ENCODE measurements at places on chromosomes 16 and 17.
A peak's percentile ranks its signal among the peaks of the same experiment; 100 is the strongest.

DNA sequence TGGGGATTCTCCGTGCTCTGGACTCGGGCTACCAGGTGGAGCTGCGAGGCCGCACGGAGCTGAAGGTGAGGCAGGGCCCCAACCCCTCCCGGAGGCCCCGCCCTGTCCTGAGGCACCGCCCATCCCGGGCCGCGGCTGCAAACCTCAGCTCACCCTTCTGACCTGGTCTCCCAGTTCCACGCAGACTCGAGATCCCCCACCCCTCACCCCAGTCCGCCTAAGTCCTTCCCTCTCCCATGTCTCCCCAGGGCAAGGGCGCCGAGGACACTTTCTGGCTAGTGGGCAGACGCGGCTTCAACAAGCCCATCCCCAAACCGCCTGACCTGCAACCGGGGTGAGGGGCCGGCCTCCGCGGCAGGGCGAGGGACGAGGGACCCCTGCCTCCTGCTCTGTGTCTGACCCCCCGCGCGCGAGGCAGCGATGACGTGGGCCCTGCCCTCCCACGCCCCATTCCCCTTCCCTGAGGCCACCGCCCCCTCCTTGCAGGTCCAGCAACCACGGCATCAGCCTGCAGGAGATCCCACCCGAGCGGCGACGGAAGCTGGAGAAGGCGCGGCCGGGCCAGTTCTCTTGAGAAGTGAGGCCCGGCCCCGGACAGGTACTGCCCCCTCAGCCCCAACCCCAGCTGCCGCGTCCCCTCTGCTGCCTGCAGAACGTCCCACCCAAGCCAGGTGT is 13.7 kb downstream of the GUCY2D start:
- DNase-seq: no peak

- no peak for DNase-seq
These were observed 92.0 kb downstream of the CYLD start for GRCh38 chr16:50833929-50834328.

DNA sequence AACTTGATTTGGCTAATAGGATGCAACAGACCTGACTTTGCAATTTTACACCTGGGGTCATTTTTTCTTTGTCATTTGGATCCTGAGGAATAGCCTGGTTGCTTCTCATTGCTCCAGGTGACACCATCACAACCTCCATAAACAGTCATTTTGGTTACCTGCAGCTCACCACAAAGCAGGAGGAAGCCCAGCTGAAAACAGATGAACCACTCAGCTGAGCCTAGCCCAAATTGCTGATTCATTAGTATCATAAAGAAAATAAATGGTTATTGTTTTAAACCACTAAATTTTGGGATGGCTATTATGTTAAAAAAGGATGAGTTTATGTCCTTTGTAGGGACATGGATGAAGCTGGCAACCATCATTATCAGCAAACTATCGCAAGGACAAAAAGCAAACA is 841.0 kb upstream of the EEF2KMT start:
- no peak for DNase-seq

- DNase-seq: no peak
These were observed at the start of gene BCL6B for GRCh38 chr17:7022781-7023571. Gene BCL6B (plus strand): TSS chr17:7023050. CDS start chr17:7023672, 622 bp downstream.

DNA sequence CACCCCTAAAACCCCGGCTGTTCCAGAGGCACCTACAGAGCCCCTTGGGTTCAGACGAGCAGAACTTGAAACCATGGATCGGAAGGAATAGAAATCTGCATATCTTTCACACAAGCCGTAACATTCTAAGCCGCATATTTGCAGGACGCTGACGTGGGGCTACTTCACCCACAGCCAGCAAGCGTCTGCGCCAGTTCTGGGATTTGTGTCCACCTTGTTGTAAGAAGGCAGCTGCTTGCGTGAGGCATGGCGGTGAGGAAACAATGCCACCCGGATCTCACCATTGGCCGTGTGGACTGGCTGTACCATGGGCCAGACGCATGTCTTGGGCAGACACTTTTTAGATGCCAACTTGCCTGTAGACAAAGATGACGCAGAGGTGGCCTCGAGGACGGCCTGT is 34.5 kb downstream of the TNFRSF13B start:
- no peak for DNase-seq

DNA sequence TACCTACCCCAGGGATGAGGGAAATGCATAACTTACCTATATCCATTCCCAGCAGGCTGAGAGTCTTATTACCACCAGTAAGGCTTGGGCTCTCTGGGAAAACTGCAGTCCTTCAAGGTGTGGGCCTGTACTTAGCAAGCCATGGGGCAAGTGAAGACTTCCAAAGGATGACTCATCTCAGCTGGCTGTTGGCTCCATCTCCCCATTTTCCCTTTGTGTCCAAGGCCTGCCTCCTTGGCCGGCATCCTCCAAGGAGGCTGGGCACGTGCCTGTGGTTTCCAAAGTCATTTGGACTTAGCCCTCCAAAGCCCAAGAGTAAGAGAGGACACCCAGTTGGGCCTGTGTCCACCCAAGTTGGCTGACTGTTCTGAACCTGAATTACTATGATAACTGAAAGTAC is 89.8 kb downstream of the TMEM100 start:
- no peak for DNase-seq

DNA sequence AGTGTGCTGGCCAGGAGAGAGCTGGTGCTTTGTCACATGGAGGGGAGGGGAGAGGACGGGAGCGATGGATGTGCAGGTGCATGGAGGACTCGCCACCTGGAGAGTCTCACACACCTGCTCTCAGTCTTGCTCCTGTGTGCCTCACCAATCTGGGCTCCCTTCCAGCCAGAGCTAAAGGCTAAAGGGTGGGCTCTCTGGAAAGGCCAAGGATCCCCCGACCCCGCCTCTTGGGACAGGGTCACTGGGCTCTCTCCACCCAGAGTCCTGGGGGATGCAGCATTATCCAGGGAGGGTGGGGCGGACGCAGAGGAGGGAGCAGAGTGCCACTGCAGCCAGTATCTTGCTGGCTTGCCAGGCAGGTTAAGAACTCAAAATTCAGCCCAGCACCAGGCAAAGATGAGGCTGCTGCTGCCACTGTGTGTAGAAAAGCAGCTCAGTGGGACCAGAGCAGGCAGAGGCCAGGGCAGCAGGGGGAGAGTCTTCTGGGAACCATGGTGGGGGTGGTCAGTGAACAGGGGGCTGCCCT is 5.4 kb upstream of the STAT5B start:
- DNase-seq: no peak

GRCh38 chr16:55954906-55955305 is 79.7 kb upstream of the CES5A start:
- DNase-seq: no peak

DNA sequence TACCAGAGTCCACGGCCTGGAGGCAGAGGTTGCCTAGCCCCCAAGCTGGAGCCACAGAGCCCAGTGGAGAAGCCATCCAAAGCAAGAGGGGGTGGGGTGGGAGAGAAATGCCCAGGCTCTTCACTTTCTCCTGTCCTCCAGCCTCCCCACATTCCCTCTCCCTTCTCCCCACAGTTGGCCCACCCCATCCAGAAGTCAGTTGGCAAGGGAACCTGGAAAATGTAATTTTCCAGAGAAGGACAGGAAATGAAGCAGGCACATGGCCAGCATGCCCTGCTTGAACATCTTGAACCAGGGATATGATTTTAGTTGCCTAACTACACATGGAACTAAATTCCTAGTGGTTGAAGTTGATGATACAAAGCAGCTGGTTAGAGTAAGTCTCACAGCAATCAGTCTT is 73.3 kb upstream of the IRX6 start:
- no peak for DNase-seq

GRCh38 chr16:29824589-29825144 is 4.4 kb downstream of the MVP start:
- DNase-seq: no peak

DNA sequence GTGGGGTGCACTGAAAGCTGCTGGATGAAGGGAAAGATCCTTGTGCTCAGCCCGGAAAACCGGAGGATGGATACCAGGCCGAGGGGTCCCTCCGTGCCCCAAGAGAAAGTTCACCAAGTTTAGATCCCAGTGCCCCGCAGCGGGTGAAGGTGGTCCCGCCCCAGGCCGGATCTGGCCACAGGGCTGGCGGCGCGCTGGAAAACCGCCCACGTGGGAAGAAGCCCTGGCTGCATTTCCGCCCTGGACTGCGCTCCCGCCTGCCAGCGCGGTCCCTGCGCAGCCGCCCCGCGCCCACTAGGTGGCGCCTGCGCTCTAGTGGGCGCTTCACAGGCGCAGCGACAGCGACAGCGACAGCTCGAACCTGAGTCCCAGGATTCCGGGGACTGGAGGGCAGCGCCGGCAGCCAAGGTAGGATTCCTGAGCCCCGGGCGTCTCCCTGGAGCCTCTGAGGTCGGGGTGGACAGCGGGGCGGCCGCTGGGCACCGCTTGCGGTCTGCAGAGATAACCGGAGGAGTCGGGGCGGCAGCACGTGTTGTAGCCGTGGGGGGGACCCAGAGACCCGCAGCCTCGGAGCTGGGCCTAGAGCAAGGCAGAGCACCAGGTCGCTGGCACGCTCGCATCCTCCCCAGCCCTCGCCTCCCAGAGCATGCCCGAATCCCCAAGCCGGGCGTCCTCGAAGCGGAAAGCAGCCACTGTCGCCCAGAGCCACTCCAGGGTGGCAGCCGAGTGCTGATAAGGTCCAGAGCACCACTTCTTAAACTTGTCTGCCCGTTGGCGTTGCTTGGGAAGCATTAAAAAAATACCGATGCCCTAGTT is at the start of gene CHD9:
TSS of gene CHD9 (plus strand) at position 322 of the 816 bp plus-strand sequence. CDS start 101,099 bp downstream, outside the sequence.
- DNase-seq: peak; percentile 65

GRCh38 chr16:56988161-56988947 is 1.0 kb upstream of the NLRC5 start:
- DNase-seq: no peak

DNA sequence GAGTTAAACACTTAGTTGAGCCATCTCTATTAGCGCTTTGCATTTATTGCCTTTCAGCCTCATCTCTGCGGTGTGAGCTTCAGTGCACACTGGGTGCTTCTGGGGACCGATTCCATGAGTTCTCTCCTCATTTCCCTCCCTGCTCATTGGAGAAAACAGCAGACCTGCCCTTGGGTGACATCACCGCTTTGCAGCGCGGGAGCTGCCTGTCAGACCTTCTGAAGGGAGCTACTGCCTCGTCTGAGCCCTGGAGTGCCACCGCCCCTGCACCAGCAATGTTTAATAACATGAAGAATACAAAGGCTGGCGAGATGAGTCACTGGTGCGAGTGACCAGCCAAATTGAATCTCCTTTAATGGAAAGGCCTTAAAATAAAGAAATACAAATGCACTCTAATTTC is 30.2 kb upstream of the CPPED1 start:
- no peak for DNase-seq

DNA sequence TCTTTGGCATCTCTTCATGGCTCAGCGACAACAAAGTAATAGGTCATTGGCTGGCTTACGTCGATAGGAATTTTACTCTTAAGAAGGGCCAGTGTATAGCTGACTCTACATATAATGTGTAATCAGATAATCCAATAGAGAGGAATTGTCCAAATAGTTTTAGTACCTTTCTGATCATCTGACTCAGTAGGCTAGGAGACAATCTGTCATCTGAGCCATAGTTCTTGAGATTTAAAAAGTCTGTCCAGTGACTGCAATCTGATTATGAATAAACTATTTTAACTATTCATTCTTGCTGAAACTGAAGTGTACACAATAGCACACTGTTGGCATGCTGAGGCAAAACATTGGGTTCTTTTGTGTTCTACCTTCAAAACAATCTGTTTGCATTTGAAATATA is 21.4 kb upstream of the NOL11 start:
- DNase-seq: no peak

- DNase-seq: no peak
These were observed 10.8 kb upstream of the BCAR1 start for GRCh38 chr16:75262104-75262799.

- no peak for DNase-seq
These were observed 216.2 kb downstream of the HS3ST3A1 start for GRCh38 chr17:13385481-13385911.

DNA sequence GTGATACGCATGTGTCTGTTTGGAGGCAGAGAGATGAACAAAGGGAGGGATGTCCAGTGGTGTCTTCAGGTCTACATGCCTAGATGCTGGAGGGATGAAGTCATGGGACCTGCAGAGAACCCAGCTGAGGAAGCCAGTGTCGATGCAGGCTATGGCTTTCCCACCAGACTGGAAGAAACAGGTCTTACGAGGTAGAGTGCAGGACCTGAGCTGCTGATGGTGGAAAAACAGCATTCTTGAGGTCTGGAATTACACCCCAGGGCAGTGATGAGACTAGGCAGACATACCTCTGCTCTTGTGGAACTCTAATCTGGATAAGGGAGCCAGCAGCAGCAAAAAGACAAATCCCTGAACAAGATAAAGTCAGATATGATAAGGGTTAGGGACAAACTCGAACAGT is 37.4 kb downstream of the ARSG start:
- no peak for DNase-seq

DNA sequence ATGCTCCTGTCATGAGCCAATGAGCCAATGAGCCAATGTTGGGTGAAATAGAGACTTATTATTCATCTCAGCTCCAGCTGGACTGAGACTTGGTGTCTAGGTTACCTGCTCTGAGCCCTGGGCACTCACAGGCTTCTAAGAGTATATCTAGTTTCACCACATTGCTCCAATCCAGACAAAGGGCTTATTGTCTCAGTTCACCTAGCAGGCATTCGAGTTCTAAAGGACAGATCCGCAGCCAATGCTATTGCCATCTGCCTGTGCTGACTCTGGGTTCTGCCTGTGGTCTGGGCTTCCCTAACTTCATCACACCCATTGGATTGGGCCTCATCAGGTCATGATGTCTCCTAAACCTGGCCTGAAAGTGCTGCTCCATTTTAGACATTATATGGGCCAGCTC is 66.1 kb upstream of the HS3ST4 start:
- no peak for DNase-seq

Measured in stimulated activated CD4-positive, alpha-beta T cell treated with anti-CD3 and anti-CD28 coated beads, Interleukin-1b, Interleukin-23, amount 100 ng/mL, for 48 hours (primary cell).